Activated T-cell treated with anti-CD3 and anti-CD28 coated beads, Interleukin-2, amount 50 U/mL, for 72 hours (primary cell): ENCODE measurements at places on chromosomes 3 and 15. TPM values are rescaled to one million over a fixed set of nuclear protein-coding genes. Genes with fewer than 3 reads are reported as not detected.

- peak; percentile 10 for DNase-seq
These were observed 31.0 kb downstream of the P3H2 start for GRCh38 chr3:190089711-190090110.

- no peak for DNase-seq
These were observed 211.3 kb downstream of the TIGIT start for GRCh38 chr3:114504941-114505628.

GRCh38 chr3:134658555-134658954, 7.7 kb upstream of the KY start:
- DNase-seq, result no peak

- DNase-seq, result peak; percentile 10
These were observed 5.6 kb downstream of the TERC start for GRCh38 chr3:169759256-169759655.

Gene SPSB4
- total RNA-seq, result not detected

DNA sequence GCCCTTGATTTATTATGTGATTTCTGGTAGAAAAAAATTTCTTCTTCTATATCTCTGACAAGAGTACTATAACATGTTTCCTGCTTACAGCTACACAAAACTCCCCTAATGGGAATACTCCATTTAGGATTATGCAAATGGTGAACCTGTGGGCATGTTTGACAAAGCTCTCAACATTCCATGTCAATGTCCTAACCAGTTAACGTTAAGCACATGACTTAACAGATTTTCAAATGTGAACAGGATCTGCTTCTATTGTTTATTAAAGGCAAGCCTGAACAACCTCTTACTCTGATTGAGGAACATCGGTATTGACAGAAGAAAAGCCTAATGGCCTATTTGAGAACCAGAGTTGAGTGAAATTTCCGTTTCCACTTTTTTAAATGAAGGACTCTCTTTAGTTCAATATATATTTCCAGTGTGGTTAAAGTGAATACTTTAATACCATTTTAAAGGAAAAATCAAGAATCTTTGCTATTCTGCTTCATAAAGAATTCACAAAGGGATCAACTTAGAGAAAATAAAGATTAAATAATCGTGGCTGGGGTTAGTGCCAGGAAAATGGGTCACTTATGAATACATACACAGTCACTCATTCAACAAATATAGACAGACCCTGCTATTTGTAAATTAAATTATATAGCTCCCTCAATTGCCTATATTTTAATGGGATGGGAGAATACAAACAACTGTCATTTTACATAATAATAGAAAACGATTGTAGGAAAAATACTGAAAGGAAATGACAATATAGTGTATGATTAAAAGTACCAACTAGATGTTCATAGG, 300.3 kb upstream of the CBLB start:
- DNase-seq, result no peak

DNA sequence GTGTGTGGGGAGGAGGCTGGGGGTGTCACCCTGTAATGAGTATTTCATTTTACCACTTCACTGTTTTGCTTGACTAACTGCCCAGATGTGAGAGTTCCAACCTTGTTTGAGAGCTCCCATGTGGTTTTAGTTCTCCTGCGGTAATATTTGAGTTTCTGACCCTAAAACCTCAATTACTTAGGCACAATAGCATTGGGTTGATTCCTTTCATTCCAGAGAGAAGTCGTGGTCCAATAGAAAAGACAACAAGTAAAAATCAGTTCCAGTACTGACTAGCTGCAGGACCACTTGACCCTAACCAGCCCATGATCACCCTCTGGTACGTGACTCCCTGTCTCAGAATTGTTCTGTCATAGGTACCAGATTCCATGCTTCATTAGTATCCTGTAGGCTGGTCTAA, 630.4 kb downstream of the CADM2 start:
- DNase-seq, result no peak

DNA sequence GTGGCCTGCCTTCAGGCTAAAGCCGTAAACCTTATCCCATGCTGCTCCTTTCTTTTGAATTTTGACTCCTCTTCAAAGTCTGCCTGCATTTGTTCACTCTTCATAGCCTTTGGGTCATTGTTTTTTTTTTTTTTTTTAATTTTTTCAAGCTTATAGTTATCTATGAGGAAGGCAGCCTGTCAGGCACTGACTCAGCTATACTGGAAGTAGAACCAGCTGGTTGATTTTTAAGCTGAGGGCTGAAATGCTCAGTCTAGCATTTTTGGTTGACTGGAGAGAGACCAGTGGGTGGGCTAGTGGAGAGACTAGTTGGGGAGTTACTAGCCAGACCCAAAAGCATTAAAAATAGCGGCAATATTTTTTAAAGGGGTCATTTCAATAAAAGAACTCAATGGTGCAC, 44.1 kb downstream of the C3orf20 start:
- DNase-seq, result no peak

DNA sequence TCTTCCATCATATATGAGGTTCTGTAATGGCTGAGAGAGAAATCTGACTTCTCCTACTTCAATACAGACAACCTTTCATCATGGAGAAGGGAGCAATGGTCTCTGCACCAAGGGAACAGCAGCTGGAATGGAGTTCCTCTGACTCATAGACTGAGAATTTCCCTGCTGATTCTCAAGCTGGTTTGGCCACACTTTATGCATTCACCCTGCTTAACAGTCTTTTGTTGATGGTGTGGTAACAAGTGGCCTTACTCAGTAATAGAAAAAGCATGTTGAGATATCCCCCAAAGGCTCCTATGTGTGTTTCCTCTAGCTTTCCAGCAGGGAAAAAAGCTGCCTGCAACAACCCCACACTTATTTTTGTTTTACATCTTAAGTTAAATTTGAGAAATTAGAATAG, 138.1 kb downstream of the GREM1 start:
- no peak for DNase-seq

Gene GOLGA8T
- 0.19 TPM for total RNA-seq

Gene SAXO2
- 1.1 TPM for total RNA-seq
